ENCODE measurements at places on chromosomes 1 and 21. TPM values are rescaled to one million over a fixed set of nuclear protein-coding genes. Genes with fewer than 3 reads are reported as not detected.

The CACNA1S gene
- total RNA-seq = not detected

The KIF2C gene
- total RNA-seq = 19.3 TPM

The TP73 gene
- 0.16 TPM for total RNA-seq

The TPTE gene
- not detected for total RNA-seq

The CD46 gene
- 95.0 TPM for total RNA-seq

The GBP7 gene
- total RNA-seq = not detected

The PTAFR gene
- 0.13 TPM for total RNA-seq

The ZBTB8A gene
- total RNA-seq = 7.3 TPM

The YARS1 gene
- 65.9 TPM for total RNA-seq

The NR5A2 gene
- total RNA-seq = 4.7 TPM

The PEF1 gene
- 75.2 TPM for total RNA-seq

The ZNF648 gene
- not detected for total RNA-seq

The IVL gene
- not detected for total RNA-seq

The SERTAD4 gene
- 1.3 TPM for total RNA-seq

The AIRE gene
- total RNA-seq = 0.08 TPM

The LRRC53 gene
- total RNA-seq = not detected

The CTXND2 gene
- total RNA-seq = not detected

The PTCH2 gene
- total RNA-seq = 0.13 TPM

The SLAMF7 gene
- 2.7 TPM for total RNA-seq

The EFCAB7 gene
- 5.5 TPM for total RNA-seq

The RGSL1 gene
- total RNA-seq = not detected

The SELENON gene
- total RNA-seq = 63.1 TPM

The SELP gene
- not detected for total RNA-seq

The FCRL4 gene
- total RNA-seq = not detected

Data from epithelial cell of alveolus of lung (primary cell).